ENCODE measurements at places on chromosomes 13 and 19.

GRCh38 chr13:44160591-44161191 lies 212.9 kb upstream of the SERP2 start:
- no peak for DNase-seq

- no peak for DNase-seq
These were observed at the start of gene CHST8 for GRCh38 chr19:33621811-33622504. TSS of gene CHST8 (plus strand) at chr19:33621953. CDS start at chr19:33689262, 67,309 bp downstream.

- no peak for DNase-seq
These were observed 10.2 kb downstream of the DOT1L start for GRCh38 chr19:2173767-2174577.

- no peak for DNase-seq
These were observed 11.4 kb downstream of the ZIC2 start for GRCh38 chr13:99992949-99993351.

DNA sequence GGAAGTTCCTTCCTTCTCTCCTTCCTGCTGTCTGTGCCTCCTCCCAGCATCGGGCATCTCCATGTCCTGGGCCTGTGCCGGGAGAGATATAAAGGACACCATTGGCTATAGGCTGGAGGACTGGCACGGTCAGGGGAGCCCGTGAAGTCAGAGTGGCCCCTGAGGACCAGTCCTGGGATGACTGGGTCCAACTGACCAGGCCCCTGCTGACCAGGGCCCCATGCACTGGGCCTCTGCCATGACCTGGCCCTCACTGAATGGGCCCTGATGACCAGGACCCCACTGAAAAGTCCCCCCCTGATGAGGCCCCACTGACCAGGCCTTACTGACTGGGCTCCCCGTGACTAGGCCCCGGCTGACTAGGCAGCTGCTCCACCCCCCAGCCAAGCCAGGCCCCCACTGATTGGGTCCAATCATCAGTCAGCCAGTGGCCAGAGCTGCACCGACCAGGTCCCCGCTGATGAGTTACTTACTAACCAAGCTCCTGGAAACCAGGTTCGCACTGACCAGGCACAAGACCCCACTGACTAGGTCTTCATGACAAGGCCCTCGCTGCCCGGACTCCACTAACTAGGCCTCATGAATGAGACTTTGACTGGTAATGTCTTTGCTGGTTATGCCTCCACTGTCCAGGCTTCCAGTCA lies 20.0 kb upstream of the ZNF14 start:
- DNase-seq: no peak

DNA sequence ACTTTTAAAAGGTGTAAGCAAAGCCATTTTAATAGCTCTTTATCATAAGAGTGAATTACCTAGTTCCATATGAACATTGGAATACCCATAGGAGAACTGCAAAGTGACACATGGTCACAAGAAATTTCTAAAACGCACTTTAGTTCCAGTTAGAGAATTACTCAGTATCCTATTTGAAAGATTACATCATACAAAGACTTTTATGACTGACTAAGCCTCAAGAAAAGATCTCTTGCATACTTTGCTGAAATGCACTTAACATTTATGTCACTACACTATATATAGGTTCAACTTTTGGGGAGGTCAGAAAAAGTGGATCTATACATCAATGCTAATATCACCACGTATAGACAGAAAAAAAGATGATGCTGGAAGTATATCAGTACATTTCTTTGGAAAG lies 7.1 kb downstream of the PCDH9 start:
- no peak for DNase-seq

GRCh38 chr13:67664502-67664901 lies 434.4 kb upstream of the PCDH9 start:
- DNase-seq: no peak

- DNase-seq: no peak
These were observed 69.8 kb upstream of the SERP2 start for GRCh38 chr13:44303681-44304432.

- DNase-seq: no peak
These were observed 65.6 kb downstream of the STARD13 start for GRCh38 chr13:33219926-33220325.

DNA sequence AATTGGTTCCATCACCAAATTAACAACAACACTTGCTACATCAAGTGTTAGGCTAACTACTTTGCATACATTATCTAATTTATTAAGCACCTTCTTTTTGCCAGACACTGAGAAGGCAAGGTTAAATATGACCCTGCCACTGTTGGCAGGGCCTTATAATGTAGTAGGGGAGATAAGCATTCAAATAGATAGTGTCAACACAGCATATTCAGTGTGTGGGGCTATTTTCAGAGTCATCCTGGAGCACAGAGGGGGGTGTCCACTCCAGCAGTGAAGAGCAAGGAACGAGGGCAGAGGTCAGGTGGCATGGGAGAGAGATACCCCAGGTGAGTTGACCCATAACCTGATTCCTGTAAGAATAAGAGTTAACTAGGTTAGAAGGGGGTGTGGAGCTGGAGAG lies 121.6 kb downstream of the COG6 start:
- no peak for DNase-seq

DNA sequence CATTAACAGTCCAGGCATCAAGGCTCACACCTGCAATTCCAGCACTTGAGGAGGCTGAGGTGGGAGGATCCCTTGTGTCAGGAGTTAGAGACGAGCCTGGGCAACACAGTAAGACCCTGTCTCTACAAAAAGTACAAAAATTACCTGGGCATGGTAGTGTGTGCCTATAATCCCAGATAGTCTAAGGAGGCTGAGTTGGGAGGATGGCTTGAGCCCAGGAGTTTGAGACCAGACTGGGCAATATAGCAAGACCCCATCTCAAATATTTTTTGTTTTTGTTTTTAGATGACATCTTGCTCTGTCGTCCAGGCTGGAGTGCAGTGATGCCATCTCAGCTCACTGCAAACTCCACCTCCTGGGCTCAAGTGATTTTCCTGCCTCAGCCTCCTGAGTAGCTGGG lies 40.1 kb upstream of the ONECUT3 start:
- DNase-seq: no peak

All from CD8-positive, alpha-beta T cell (primary cell).